ENCODE measurements at places on chromosomes 7 and 10.
A peak's percentile ranks its signal among the peaks of the same experiment; 100 is the strongest.

GRCh38 chr7:107446988-107447387 is 22.9 kb upstream of the GPR22 start:
- DNase-seq = no peak

GRCh38 chr7:35401217-35401879 is 147.4 kb upstream of the TBX20 start:
- no peak for DNase-seq

DNA sequence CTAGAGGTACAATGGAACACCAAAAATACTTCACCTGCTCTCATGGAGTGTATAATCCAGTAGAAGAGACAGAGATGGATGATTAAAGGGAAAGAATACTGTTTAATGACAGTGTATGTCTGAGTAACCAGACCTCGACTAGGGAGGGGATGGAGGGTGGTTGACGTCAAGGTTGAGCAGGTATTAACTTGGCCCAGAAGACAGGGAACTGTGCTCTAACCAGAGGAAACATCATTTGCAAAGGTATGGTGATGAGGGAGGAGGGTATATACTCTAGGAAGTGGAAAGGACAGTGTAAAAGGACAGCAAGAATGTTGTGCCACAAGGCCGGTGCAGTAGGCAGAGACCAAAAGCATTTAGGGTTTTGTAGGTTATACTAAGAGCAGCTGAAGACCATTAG is 2.9 kb downstream of the MIOS start:
- DNase-seq = no peak

- DNase-seq = no peak
These were observed 162.3 kb upstream of the KLF14 start for GRCh38 chr7:130896051-130896881.

- no peak for DNase-seq
These were observed 3.1 kb downstream of the ZNF777 start for GRCh38 chr7:149457766-149458165.

- DNase-seq = no peak
These were observed 99.6 kb downstream of the DNAH11 start for GRCh38 chr7:21642422-21642821.

DNA sequence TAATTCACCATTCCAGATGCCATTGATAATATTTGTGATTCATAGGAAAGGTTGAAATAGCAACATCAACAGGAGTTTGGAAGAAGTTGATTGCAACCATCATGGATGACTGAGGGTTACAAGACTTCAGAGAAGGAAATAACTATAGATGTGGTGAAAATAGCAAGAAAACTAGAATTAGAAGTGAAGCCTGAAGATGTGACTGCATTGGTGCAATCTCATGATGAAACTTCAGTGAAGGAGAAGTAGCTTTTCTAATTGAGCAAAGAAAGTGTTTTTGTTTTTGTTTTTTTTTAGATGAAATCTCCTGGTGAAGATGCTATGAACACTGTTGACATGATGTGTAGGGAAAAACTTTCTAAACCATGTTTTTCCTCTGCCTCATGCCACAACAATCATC is 18.7 kb upstream of the CD36 start:
- no peak for DNase-seq

- no peak for DNase-seq
These were observed 123.7 kb upstream of the ASAH2 start for GRCh38 chr10:50375051-50375452.

DNA sequence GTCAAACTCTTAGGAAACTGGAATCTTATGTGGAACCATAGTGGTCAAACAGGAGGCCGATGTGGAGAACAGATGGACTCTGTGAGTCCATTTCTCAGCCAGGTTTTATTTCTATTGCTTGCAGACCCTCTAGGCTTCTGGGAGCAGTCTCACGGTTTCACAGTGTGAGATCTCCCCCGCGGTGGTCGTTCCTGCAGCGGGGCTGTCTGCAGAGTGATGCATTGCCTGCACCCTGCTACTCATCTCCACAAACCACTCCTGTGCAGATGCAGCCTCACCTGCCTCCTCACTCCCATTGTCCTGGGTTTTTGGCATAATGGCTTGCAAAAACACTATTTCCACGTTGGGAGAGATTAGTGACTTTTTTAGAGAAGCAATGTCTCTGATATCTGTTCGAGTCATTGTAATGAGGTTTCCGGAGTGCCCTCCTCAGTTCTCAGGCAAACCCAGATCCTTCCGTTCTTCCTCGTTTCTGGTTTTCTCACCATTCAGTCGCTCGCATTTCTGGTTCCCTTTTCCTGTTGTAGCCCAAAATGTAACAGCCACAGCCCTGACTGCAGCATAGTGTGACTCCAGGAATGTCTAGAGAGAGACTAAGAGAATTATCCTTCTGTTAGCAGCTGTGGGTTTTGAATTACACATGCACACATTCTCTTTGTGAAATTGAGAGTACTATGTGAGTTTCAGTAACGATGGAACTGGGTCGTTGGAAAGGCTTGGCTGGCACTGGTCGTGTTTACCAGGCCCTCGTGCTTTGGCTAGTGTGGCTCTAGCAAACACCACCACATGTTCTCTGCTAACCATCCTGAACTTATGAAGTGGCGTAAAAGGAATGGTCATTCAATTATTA is 30.2 kb downstream of the ACADSB start:
- no peak for DNase-seq

DNA sequence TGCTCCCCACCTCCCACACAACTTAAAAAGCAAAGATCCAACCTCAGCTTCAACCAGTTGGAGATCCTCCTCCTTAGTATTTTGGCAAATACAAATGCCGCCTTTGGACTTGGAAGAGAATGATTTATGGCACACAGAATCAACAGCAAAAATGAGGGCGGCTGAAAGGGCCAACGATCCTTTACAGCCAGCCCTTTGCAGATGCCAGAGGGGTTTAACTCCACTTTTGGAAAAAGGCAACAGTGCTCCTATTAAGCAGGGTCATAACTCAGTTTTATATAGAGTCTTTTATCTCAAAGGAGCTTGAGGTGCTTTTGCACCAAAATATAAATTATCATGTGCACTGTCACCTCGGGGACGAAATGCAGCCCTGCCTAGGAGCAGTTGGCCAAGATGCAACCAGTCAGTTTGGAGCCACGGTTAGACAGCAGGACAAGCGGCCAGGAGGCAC is 56.7 kb upstream of the JCAD start:
- peak; percentile 90 for DNase-seq

GRCh38 chr7:102828286-102828685 is 79.5 kb downstream of the FAM185A start:
- DNase-seq = no peak

DNA sequence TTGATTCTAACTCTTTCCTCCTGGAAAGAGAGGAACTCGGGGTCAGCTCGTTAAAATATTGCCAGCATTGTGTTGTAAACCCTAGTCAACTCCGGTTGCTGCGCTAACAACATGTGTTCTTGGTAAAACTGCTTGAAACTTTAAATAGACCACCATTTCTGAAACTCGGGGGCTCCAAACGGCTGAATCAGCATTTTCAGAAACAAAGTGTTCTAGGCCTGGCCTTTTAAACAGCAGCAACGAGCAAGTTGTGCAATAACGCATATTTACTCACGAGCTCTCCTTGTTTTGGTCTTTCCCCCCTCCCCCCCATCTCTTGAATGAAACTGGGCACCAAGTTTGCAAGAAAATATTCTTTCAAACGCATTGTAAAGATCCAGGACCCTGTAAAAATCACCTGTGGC is 9.2 kb upstream of the GRB10 start:
- DNase-seq = no peak

- no peak for DNase-seq
These were observed 35.3 kb upstream of the MYL10 start for GRCh38 chr7:101664436-101664835.

DNA sequence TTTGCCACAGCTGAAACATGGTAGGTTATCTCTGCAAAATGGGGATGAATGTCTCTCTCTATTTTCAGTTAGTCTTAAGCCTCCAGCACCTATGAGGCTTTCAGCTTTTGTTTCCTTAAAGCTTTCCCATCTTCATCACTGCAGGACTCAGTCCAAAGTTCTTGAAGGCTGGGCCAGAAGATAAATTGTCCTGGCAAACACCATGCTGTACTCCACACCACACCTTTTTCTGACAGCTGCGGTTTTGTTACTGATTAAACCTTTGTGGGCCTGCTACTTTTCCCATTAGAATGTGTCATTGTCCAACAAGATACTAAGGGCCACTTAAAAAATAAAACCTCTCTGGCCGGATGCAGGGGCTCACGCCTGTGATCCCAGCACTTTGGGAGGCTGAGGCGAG is 87.2 kb upstream of the A1CF start:
- no peak for DNase-seq

DNA sequence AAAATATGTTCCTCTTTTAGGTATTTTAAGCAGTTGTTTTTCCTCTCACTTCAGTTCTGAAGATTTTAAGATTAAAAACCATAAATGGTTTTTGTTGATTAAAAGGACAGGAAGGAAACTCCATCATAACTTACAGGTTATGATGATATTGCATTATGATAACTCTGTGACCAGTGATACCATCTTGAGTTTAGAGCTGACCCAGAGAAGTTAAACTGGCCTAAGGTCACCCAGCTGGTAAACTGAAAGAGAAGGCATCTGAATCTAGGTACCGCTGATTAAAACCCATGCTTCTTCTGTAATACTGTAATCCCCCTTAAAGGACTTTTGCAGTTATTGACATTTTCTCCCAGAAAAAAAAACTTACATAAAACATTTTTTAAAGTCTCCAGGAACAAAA is 29.6 kb downstream of the LOXL4 start:
- no peak for DNase-seq

- DNase-seq = no peak
These were observed 152.8 kb downstream of the SVIL start for GRCh38 chr10:29481906-29482440.

DNA sequence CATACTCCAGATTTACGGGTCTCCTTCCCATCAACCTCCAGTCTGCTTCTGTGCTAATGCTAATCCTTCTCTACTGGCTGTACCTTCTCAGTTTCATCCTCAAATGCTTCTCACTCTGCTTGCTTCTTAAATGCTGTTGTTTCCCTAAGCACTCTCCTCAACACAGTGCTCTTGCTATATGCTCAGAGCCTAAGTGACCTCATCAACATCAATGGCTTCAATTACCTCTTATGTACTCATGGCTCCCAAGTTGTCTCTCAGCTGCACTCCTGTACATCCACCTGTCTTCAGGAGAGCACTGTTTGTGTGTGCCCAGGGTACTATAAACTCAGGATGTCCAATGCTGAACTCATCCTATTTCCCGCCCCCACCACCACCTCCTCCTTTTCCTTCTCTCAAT is 22.5 kb downstream of the ELAPOR2 start:
- no peak for DNase-seq

DNA sequence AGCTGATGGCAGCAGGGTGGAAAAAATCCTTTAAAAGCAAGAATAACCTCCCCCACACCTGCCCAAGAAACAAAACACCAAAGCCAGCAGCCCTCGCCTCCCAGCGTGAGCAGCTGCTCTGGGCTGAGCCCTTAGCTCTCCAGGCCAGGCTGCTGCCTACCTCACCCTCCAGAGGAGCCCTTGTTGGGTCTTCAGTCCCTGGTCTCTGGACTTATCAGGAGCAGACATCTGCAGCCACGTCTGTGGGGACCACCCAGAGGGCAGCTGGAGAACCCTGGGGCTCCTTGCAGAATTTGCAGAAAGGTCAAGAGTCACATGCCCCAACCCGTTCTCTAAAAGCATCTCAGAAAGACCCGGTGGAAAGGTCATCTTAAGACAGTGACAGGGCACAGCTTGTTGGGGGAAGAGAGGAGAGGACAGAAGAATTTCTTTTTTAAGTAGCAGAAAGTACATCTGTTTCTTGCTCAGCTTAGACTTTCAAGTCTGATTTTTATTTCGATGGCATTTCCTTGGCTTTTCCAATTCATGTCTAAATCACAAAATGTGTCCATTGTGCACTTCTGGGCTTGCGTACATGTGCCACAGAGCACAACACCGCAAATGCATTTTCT is 425.7 kb upstream of the NFE2L3 start:
- no peak for DNase-seq

GRCh38 chr7:151590850-151591771 is 71.4 kb upstream of the RHEB start:
- no peak for DNase-seq

GRCh38 chr7:20779041-20779440 is 7.6 kb downstream of the SP8 start:
- DNase-seq = no peak

GRCh38 chr7:114527589-114527988 is 113.0 kb downstream of the FOXP2 start:
- DNase-seq = no peak

All from sigmoid colon (tissue), 7 donors.